ENCODE measurements at places on chromosomes 12 and 14.

GRCh38 chr12:90355711-90356355 lies 599.1 kb downstream of the CCER1 start:
- no peaks in the 10 kb centered on the region for H3K27me3 ChIP-seq
- H3K4me1 ChIP-seq: no peaks in the 10 kb centered on the region
- H3K27ac ChIP-seq: no peak overlapping the region
- H3K36me3 ChIP-seq: no peaks in the 10 kb centered on the region

DNA sequence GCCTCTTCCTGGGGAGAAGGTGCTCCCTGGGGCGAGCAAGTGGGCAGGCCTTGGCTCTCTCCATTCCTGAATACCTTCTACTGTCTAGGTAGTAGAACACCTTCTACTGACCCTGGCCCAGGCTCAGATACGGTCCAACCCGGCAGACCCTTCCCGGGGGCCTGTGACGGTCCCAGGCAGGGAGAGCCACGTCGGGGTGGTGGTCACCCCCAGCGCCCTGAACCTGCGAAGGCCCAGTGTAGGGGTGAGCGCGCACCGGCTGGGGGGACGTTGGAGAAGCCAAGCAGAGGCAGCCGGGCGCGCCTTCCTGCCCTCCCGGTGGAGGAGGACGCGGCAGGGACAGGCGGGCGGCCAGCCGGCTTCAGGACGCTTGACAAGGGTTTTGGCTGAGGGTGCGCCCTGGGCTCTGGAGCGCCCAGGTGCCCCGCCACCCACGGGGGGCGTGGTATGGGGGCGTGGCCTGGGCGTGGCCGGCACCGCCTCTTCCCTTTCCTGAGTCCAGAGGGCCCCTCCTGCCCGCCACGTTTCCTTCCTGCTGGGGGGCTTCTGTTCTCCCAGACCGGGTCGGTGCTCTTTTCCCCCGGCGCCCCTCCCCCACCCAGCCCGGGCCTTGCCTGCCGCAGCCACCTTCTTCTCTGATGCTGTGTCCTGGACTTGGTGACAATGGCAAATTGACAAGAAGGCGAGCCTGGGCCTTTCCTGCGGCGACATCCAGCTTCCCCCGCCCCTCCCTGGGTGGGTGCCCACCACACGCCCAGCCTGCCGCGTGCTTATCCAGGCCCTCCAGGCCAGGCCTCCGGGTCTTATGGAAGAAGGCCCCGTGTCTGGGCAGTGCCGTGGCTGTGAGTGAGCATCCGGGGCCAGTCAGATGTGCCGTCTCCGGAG lies 24.5 kb upstream of the PPP1R13B start:
- H3K27me3 ChIP-seq: no peaks in the 10 kb centered on the region
- H3K4me1 ChIP-seq: no peaks in the 10 kb centered on the region
- no peak overlapping the region for H3K27ac ChIP-seq
- no peak for DNase-seq
- no peaks in the 10 kb centered on the region for H3K36me3 ChIP-seq

DNA sequence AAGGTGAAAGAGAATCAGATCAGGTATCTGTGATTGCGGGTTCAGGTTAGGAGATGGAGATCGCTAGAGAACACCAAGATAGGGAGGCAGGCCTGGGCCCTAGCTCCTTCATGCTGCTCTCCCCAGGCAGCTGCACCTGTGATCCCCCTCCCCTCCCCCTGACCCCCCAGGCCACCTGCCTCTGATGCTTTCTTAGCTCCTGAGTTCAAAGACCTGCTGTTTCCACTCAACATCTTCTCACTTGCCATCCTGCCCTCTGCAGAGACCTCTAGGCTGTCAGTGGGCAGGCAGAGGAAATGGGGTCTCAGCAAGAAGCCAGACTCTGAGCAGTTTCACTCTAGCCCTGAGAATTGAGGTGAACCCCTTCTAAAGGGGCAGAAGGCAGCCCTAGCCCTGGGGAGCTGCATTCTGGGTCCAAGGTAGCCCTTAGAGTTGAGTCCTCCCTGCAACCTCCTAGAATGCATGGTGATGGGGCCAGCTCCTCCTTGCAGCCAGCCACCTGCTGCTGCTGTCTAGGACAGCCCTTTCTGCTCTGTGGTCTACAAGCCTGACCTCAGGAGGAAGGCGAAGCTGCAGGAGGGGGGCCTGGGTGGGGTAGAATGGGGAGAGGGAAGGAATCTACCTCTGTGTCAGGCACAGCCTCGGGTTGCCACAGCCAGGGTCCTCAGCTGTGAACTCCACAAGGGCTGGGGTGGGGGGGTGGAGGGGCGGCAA lies 6.4 kb upstream of the SLC48A1 start:
- no peaks in the 10 kb centered on the region for H3K4me1 ChIP-seq
- no peak overlapping the region for H3K27ac ChIP-seq
- no peaks in the 10 kb centered on the region for H3K36me3 ChIP-seq
- DNase-seq: no peak

DNA sequence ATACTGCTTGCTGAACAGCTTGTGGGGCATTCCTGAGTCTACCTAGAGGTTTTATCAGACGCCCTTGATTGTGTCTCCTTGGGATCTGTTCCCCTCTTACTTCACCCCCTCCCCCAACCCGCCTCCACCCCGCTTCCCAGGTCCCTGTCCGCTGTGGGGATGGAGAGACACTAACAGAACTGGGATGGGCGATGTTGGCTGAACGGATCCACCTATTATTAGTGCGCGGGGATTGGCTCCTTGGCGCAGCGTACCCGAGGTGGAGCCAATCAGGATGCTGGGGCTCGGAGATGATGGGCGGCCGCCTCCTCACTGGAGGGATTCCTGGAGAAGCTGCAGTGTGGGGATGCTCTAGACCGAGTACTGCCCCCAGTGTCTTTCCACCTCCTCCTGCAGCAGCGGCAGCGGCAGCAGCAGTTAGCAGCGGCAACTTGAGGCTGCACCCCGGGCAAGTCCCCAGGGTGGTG lies at the start of gene SYT1:
Gene SYT1 (plus strand): TSS at position 372 of the 467 bp plus-strand sequence.
- H3K4me1 ChIP-seq: no peaks in the 10 kb centered on the region
- H3K27ac ChIP-seq: no peak within 1 kb of the TSS
- no peaks in the 10 kb centered on the region for H3K27me3 ChIP-seq
- no peak for DNase-seq
- no peaks in the 10 kb centered on the region for H3K36me3 ChIP-seq
- peak within 1 kb of the TSS; percentile 52 for H3K4me3 ChIP-seq

- H3K4me1 ChIP-seq: no peaks in the 10 kb centered on the region
- no peaks in the 10 kb centered on the region for H3K27me3 ChIP-seq
- DNase-seq: no peak
- H3K27ac ChIP-seq: no peak overlapping the region
These were observed 576.7 kb downstream of the SLC16A7 start for GRCh38 chr12:60172266-60173211.

DNA sequence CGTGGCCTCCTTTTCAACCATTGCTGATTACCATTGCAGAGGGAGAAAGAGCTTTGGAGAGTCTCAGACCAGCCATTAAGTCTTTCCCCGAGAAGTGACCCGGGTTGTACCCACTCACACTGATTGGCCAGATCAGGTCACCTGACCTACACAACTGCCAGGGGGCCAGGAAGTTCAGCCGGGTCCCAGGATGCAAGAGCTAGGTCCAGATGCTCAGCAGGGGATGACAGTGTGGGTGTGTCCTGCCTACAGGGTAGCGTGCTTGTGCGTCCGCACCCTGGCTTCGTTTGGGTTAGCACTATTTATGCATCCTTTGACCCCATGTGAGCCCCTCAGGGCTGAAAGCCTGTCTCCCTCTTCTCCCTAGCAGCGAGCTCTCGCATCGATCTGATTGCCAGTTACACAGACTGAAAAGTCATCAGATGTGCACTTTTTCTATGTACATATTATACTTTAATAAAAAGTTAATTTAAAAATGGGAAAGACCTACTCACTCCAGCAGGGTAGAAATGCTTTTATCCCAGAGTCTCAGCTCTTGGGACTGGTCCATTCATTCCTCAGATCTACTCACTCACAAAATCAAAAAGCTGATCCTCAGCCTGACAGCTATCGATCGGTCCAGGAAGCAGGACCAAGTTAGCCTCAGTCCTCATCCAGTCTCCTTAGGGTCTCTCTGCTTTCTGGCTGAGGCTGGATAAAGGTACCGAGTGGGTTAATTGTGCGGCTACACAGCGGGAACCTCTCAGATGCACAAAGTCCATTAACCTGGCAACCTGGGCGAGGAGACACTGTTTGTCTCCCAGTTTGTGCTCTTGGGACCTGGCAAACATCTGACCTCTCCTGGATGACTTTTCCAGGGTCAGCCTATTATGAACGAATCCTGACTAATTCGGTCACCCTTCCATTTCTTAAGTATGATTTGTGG lies 68.0 kb downstream of the SERPINA3 start:
- no peak for DNase-seq
- H3K27ac ChIP-seq: no peak overlapping the region
- H3K27me3 ChIP-seq: no peaks in the 10 kb centered on the region
- H3K36me3 ChIP-seq: no peaks in the 10 kb centered on the region

DNA sequence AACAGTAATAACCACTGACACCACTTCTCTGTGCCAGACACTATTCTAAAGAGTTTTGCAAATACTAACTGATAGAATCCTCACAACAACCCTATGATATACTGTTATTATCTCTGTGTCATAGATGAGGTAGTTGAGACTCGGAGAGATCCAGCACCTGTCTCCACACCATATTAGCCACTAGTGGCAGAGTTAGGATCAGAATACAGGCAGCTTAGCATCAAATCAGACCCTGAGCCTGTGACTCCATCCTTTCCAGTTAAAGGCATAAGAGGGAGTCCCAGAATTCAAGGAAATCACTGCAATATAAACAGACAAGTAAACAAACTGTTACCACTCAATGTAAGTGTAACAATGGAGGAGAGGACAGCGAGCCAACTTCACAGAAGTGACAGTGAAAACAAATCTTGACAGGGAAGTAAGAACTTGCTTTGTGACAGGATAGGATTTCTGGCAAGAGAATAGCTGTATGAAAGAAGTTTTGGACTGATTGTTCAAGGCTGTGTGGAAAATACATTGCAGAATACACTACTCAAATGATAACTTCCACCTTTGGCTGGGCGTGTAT lies 11.7 kb upstream of the NAP1L1 start:
- H3K4me1 ChIP-seq: no peaks in the 10 kb centered on the region
- DNase-seq: no peak
- no peaks in the 10 kb centered on the region for H3K36me3 ChIP-seq
- no peak overlapping the region for H3K4me3 ChIP-seq
- H3K27me3 ChIP-seq: no peaks in the 10 kb centered on the region
- H3K27ac ChIP-seq: no peak overlapping the region

- H3K27ac ChIP-seq: no peak overlapping the region
- H3K36me3 ChIP-seq: no peaks in the 10 kb centered on the region
- no peak for DNase-seq
- H3K4me3 ChIP-seq: no peak overlapping the region
- H3K27me3 ChIP-seq: no peaks in the 10 kb centered on the region
These were observed 1232.5 kb upstream of the SEL1L start for GRCh38 chr14:82766123-82766522.

DNA sequence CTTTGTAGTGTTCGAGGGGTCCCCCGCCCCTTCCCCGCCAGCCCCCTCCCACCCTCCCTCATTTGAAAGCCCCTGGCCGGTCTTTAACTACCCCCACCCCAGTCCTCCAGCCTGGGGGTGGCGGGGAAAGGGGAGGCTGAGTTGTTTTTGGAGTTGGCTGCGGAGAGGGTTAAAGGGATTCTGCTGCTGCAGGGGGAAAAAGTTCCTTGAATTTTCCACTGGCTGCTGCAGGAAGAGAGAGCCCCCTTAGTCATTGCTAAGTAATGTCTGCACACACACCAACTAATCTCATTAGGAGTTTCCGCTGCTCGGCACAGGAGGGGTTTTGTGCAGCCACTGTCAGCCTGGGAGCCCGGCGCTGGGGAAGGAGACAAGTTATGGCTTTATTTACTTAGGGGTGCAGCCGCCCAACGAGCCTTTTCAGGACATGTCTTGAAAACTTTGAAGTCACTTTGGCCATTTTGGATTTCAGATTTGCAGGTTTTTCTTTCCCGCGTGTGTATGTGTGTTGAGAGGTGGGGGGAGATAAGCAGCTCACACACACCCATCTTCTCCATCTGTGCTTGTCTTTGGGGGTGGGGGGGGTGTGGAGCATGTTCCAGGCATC lies 1.8 kb downstream of the ELK3 start:
- H3K36me3 ChIP-seq: no peaks in the 10 kb centered on the region
- peak overlapping the region; percentile 91 for H3K4me3 ChIP-seq
- H3K27ac ChIP-seq: peak overlapping the region; percentile 24
- H3K4me1 ChIP-seq: no peaks in the 10 kb centered on the region
- no peak for DNase-seq

GRCh38 chr12:11780521-11781101 lies 131.1 kb downstream of the ETV6 start:
- DNase-seq: no peak
- H3K27me3 ChIP-seq: no peaks in the 10 kb centered on the region
- H3K27ac ChIP-seq: peak overlapping the region; percentile 33

DNA sequence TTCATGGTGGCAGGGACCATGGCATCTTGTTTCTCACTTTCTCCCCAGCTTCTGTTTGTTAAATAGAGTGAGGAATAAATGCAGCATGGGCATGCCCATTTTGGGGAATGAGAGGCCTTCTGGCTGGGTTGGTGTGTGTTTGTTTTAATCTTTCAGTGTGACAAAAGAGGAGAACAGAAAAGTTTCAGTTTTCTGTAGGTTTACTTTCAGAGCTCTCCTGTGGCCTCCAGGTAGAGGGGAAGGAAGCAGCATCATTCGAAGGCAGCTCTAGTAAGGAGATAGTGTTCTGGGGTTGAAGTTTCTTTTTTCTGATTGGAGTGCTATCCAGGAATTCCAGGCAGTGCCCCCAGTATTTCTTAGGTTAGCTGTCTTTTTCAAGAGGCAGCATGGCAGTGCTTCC lies 15.3 kb downstream of the MSRB3 start:
- no peaks in the 10 kb centered on the region for H3K36me3 ChIP-seq
- H3K4me3 ChIP-seq: no peak overlapping the region
- H3K27me3 ChIP-seq: no peaks in the 10 kb centered on the region

- no peak overlapping the region for H3K27ac ChIP-seq
- DNase-seq: no peak
- no peak overlapping the region for H3K4me3 ChIP-seq
- H3K4me1 ChIP-seq: no peaks in the 10 kb centered on the region
- H3K36me3 ChIP-seq: no peaks in the 10 kb centered on the region
These were observed 34.8 kb downstream of the STX2 start for GRCh38 chr12:130804216-130804615.

- no peak for DNase-seq
- H3K36me3 ChIP-seq: no peaks in the 10 kb centered on the region
- no peak overlapping the region for H3K27ac ChIP-seq
- no peak overlapping the region for H3K4me3 ChIP-seq
- H3K4me1 ChIP-seq: no peaks in the 10 kb centered on the region
These were observed 377.4 kb downstream of the NAV3 start for GRCh38 chr12:78208092-78208491.

- H3K4me3 ChIP-seq: no peak overlapping the region
- H3K27ac ChIP-seq: no peak overlapping the region
- H3K36me3 ChIP-seq: no peaks in the 10 kb centered on the region
- no peaks in the 10 kb centered on the region for H3K27me3 ChIP-seq
- no peak for DNase-seq
These were observed 67.7 kb downstream of the PRKCH start for GRCh38 chr14:61388976-61389576.

GRCh38 chr12:5612556-5613410 lies 180.9 kb downstream of the NTF3 start:
- H3K4me3 ChIP-seq: no peak overlapping the region
- H3K27ac ChIP-seq: no peak overlapping the region
- DNase-seq: no peak
- no peaks in the 10 kb centered on the region for H3K36me3 ChIP-seq
- H3K4me1 ChIP-seq: no peaks in the 10 kb centered on the region

GRCh38 chr14:89408907-89409700 lies 7.9 kb downstream of the FOXN3 start:
- no peak for DNase-seq
- peak overlapping the region; percentile 49 for H3K27ac ChIP-seq
- peaks cover 4% of the 10 kb centered on the region for H3K4me1 ChIP-seq
- no peaks in the 10 kb centered on the region for H3K27me3 ChIP-seq
- H3K36me3 ChIP-seq: peaks cover 2% of the 10 kb centered on the region
